Stimulated activated CD4-positive, alpha-beta T cell treated with anti-CD3 and anti-CD28 coated beads, Interleukin-1b, Interleukin-23, amount 100 ng/mL, for 1 hour (primary cell): ENCODE measurements at places on chromosomes 12 and 14.

DNA sequence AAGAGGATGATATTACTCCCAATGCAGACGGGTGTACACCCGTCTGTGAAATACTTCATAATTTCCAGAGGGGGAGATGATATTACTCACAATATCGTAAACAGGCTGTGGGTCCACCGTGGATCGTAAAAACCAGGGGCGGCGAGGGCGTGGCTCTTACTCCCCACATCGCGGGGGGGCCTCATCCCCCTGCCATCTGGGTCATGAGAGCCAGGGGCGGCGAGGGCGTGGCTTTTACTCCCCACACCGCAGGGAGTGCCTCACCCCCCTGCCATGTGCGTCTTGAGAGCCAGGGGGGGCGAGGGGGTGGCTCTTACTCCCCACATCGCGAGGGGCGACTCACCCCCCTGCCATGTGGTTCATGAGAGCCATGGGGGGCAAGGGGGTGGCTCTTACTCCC, 86.2 kb upstream of the GNG2 start:
- no peak for DNase-seq

DNA sequence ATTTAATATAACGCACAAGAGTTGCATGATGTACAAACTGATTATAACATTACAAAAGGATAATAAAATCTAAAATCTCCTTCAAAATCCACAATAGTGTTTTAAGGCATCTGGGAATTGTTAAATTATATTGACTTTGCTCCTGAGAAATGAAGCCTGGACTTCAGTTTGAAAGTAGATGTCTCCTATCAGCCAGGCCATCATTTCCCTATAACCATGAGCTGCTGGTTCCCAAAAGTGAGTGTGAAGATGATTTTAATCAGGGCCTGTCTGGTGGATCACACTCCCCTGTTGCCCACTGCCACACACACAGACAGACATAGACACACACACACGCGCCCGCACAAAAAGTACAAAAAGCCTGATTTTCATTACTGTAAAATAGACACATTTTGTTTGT, 480.7 kb downstream of the RPS29 start:
- no peak for DNase-seq

GRCh38 chr12:49891012-49891411, 12.7 kb downstream of the FAIM2 start:
- DNase-seq = no peak

GRCh38 chr12:54417712-54418440, 1.2 kb downstream of the ITGA5 start:
- DNase-seq = no peak

GRCh38 chr12:67613040-67613439, 35.5 kb upstream of the DYRK2 start:
- DNase-seq = no peak

- no peak for DNase-seq
Measured at GRCh38 chr12:2622460-2622859, 172.3 kb upstream of the FKBP4 start.

- DNase-seq = no peak
Measured at GRCh38 chr14:59595071-59595470, 18.5 kb upstream of the CCDC175 start.
